Central memory CD8-positive, alpha-beta T cell (primary cell): ENCODE measurements at places on chromosomes 7 and 10.

- no peak overlapping the region for H3K27ac ChIP-seq
- no peak overlapping the region for H3K4me3 ChIP-seq
- H3K36me3 ChIP-seq, result peaks cover 6% of the 10 kb centered on the region
- H3K4me1 ChIP-seq, result peaks cover 14% of the 10 kb centered on the region
- DNase-seq, result no peak
- peaks cover 74% of the 10 kb centered on the region for H3K27me3 ChIP-seq
These were observed 338 bp downstream of the SDK1 start for GRCh38 chr7:3301449-3301731.

DNA sequence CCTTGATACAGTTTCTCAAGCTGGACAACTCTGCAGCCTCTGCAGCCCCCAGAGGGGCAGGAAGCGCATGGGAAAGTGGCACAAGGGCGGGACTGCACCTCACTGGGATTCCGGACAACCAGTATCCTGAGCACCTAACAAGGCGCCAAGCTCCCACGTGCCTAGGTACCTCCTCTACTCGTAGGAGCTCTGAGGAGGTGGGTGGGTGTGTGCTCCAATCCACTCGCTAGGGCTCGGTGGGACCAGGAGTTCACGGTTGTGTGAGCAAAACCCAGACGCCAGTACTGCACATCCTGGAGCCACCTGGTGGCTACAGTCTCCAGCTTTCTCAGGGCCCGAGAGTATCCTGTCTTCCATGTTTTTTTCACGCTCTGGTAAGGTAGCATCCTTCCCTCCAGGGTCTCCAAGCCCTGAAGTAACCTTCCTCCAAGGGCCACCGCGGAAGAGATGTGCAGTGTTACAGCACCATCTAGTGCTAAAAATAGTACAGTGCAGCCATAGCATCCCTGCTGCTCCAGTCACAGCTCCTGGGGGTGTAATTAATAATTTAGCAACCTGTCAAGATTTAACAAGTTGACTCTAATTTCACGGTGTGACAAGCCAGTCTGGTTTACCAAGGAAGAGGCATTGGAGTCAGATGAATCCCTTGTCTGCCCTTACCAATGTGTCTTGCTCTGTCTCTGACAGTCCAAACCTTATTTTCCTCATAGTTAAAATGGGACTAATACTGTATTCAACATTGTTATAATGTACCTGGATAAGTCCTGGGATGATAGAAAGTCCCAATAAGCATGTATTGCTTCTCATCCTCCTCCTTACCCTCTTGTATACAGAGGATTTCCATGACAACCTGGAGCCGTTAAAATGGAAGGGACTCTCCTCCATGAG lies 70.4 kb downstream of the HERPUD2 start:
- H3K4me3 ChIP-seq, result no peak overlapping the region
- H3K27ac ChIP-seq, result no peak overlapping the region
- H3K36me3 ChIP-seq, result peaks cover 7% of the 10 kb centered on the region
- peaks cover 6% of the 10 kb centered on the region for H3K4me1 ChIP-seq
- H3K27me3 ChIP-seq, result no peaks in the 10 kb centered on the region

GRCh38 chr10:133103311-133103910 lies 15.7 kb downstream of the ADGRA1 start:
- no peaks in the 10 kb centered on the region for H3K4me1 ChIP-seq
- H3K27ac ChIP-seq, result no peak overlapping the region
- H3K4me3 ChIP-seq, result no peak overlapping the region
- no peak for DNase-seq
- no peaks in the 10 kb centered on the region for H3K36me3 ChIP-seq

- peaks cover 5% of the 10 kb centered on the region for H3K4me1 ChIP-seq
- no peak for DNase-seq
- H3K27me3 ChIP-seq, result no peaks in the 10 kb centered on the region
- H3K4me3 ChIP-seq, result peak overlapping the region; percentile 85
- H3K36me3 ChIP-seq, result peaks cover 26% of the 10 kb centered on the region
These were observed 134.5 kb downstream of the NRBF2 start for GRCh38 chr10:63267414-63268148.

- H3K27me3 ChIP-seq, result peaks cover 53% of the 10 kb centered on the region
- no peaks in the 10 kb centered on the region for H3K4me1 ChIP-seq
- no peak for DNase-seq
- no peak overlapping the region for H3K4me3 ChIP-seq
These were observed 3.7 kb downstream of the NPFFR1 start for GRCh38 chr10:70280099-70280498.

- H3K4me1 ChIP-seq, result no peaks in the 10 kb centered on the region
- no peak for DNase-seq
- H3K27me3 ChIP-seq, result no peaks in the 10 kb centered on the region
- H3K36me3 ChIP-seq, result no peaks in the 10 kb centered on the region
These were observed 69.7 kb upstream of the NEUROD6 start for GRCh38 chr7:31410265-31410664.

DNA sequence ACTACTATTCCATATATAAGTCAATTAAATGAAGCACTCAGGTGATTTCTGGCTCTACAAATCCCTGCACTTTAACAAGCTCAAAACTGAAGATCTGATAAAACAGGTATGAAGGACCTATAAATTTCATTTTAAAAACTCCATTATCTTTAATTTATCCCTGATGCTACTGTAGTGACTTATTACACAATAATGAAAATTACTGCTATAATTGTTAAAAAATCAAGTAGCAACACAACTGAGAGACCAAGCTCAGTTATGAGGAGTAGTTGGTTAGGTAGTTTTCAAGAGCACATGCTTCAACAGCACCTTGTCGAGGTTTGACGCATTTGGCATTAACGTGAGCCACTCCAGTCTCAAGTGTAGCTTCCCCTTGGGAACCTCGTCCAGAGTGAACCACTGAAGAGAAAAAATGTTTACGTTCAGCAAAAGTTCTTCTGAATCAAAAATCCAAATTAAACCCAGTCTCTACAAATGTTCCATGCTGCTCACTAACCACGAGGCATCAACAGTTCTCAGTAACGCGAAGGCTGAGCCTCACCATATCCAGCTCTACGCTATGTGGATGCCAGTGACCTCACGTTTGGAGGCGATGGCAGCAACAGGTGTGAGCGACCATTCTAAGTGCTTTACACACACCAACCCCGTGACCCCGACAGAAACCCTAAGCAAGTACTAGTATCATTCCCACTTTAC lies 55.3 kb upstream of the NCAPG2 start:
- H3K27ac ChIP-seq, result no peak overlapping the region
- DNase-seq, result no peak
- H3K36me3 ChIP-seq, result peaks cover 62% of the 10 kb centered on the region
- H3K4me1 ChIP-seq, result peaks cover 4% of the 10 kb centered on the region
- H3K4me3 ChIP-seq, result no peak overlapping the region
- H3K27me3 ChIP-seq, result no peaks in the 10 kb centered on the region
